ENCODE measurements at places on chromosomes 5 and 9. TPM values are rescaled to one million over a fixed set of nuclear protein-coding genes. Genes with fewer than 3 reads are reported as not detected.

Gene GPR21
- total RNA-seq: 1.7 TPM

DNA sequence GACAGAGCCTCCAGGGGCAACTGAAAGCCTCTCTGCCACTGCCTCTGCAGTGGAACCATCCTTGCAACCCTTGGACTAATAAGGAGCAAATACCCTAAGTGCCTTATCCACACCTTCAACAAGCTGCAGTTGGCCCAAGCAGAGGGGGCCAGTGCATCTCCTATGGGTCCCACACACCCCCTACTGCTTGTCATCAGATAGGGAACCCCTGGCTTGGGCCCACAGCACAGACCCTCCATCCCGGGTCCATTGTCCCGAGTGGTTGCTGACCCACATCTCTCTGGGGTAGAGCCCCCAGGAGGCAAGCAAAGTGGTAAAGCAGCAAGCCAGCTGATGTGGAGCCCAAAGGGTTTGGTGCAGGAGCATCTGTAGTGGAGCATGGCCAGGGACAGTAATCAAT is 119.5 kb downstream of the PJA2 start:
- H3K27ac ChIP-seq: no peak overlapping the region
- no peaks in the 10 kb centered on the region for H3K4me1 ChIP-seq
- DNase-seq: no peak
- H3K4me3 ChIP-seq: no peak overlapping the region
- H3K36me3 ChIP-seq: no peaks in the 10 kb centered on the region

DNA sequence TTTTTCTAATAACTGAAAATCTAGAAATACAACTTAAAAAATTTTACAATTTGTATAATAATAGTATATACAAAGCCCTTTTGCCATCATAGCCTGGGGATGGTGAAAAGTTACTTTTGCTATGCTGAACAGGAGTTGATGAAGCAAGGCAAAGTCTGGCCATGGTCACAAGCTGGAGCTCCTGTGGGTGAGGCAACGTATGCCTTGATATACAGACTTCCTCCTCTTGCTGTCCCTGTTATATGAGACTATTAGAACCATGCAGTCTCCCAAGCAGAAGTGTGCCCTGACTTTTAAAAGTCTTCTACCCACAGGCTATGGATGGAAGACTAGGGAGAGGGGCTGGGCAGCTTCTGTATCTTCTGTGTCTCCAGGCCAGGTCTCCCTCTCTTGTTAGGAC is 15.7 kb downstream of the FAM151B start:
- H3K27ac ChIP-seq: no peak overlapping the region
- no peaks in the 10 kb centered on the region for H3K4me1 ChIP-seq
- no peak overlapping the region for H3K4me3 ChIP-seq
- H3K27me3 ChIP-seq: no peaks in the 10 kb centered on the region
- no peaks in the 10 kb centered on the region for H3K36me3 ChIP-seq
- DNase-seq: no peak

Gene SCGB3A1
- not detected for total RNA-seq

Gene PCDHB2
- not detected for total RNA-seq

Gene GAPVD1
- 57.4 TPM for total RNA-seq

DNA sequence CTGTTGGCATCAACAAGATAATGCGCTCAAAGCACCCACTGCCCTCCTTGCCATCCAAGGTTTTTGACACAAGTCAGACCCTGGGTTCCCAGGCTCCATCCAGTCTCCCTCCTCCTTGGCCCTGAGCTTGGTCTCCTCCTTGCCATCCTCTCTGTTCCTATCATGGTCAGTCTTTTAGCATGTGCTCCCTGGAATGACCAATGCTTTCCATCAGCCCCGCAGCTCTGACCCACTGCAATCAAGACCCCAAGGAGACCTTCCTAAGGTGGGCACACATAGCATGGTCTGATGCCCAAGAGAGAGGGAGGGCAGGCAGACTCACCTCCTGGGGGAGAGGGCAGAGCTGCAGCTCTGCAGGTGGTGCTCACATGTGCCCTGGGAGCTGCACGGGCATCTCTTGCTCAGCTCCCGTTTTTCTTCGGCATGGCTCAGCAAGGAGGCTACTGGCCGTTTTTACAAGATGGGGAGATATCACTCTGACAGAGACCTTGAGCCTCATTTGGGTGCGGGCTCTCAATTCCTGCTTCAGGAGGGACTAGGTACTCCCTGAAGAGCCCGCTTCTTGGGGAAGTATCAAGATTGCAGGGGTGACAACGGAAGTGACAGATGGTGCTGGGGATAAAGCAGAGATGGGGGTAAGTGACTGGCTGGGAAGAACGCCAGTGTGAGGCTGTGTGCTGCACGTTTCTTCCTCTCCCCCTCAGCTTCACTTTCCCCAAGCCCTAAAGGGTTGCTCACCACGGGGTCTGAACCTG is 3.3 kb downstream of the SEPTIN8 start:
- DNase-seq: no peak
- no peak overlapping the region for H3K27ac ChIP-seq
- H3K4me3 ChIP-seq: no peak overlapping the region
- peaks cover 2% of the 10 kb centered on the region for H3K27me3 ChIP-seq
- peaks cover 18% of the 10 kb centered on the region for H3K4me1 ChIP-seq

DNA sequence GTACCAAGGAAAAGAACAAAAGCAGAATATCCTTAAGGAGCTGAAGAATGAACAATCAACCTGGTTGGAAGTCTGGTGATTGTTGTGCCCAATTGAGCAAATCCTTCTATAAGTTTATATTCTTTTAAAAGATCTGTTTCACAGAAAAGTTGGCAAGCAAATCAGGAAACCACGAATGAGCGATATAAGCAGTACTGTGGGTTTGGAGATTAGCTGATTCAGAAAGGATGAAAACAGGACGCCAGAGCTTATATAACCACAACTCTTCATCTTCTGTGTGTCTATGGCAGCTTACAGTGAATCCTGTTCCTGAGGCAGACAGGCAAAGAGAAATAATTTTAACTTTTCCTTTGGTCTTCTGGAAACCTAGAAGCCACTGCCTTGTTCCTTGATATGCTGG is 61.7 kb downstream of the SLC38A9 start:
- peaks cover 11% of the 10 kb centered on the region for H3K4me1 ChIP-seq
- no peaks in the 10 kb centered on the region for H3K27me3 ChIP-seq
- H3K27ac ChIP-seq: peak overlapping the region; percentile 21

DNA sequence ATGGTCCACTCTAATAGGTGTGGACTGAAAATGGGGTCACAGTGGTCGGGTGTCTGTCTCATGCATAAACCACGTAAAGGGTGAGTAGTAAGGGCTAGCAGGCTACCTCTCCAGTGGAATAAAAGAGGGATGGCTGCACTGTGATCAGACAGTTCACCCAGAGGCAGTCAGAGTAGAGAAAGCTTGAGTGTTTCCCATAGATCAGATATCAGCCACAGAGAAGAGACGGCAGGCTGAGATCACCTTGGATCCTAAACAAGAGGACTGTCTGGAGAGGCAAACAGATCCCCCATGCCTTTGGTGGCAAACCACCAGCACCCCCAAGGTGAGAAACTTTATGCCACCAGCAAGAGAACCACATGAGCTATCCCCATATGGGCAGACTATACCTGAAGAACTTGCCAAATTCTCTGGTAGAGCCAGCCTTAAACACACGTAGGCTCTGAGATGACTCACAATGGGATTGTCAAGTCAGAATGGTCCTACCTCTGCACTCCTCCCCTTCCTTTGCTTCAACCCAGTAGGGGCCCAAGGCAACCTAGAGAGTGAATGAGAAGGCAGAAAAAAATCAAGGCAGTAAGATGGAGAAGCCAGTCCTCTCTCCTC is 205.2 kb upstream of the MAP3K1 start:
- no peak overlapping the region for H3K4me3 ChIP-seq
- peaks cover 34% of the 10 kb centered on the region for H3K4me1 ChIP-seq
- no peaks in the 10 kb centered on the region for H3K36me3 ChIP-seq
- no peak for DNase-seq

GRCh38 chr5:55518831-55519390 is 15.9 kb downstream of the PLPP1 start:
- H3K4me1 ChIP-seq: no peaks in the 10 kb centered on the region
- DNase-seq: no peak
- no peak overlapping the region for H3K4me3 ChIP-seq

Gene ERAP2
- 84.4 TPM for total RNA-seq

- no peak for DNase-seq
- no peak overlapping the region for H3K27ac ChIP-seq
- peaks cover 19% of the 10 kb centered on the region for H3K27me3 ChIP-seq
- H3K4me3 ChIP-seq: no peak overlapping the region
These were observed 159.1 kb downstream of the ERCC6L2 start for GRCh38 chr9:96034553-96035122.

DNA sequence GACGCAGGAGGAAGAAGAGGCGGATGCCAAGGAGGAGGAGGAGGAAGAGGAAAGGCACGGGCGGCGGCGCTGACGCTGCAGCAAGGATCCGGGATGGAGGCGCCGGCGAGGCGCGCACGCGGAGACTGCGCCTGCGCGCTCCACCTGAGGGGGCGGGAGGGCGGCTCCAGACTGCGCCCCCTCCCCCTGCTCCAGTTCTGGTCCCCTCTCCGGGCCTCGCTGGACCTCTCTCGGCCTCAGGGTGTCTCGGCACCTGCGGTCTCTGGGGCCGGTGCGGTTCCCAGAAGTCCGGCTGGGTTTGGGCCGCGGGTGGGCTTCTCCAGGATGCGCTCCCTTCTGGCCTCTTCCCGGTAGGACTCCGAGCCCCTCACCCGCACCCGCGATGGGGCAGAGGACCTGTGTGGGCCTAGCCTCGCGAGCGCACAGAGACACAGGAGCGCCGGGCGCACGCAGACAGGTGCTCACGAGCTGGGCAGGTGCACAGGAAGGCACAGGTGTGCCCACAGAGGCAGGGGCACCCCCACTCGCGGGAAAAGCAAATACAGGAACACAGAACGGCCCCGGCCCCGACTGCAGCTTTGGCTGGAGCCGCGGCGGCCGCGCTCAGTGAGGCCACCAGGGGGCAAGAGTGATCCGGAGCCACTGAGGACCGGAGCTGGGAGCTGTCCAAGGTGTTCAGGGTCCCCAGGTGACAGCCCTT is at the start of gene NPDC1:
TSS of gene NPDC1 (minus strand) at position 90 of the 700 bp plus-strand sequence. CDS start 188 bp downstream, outside the sequence.
- peak within 1 kb of the TSS; percentile 50 for H3K4me3 ChIP-seq
- peak; percentile 71 for DNase-seq
- H3K36me3 ChIP-seq: no peaks in the 10 kb centered on the region
- peaks cover 91% of the 10 kb centered on the region for H3K27me3 ChIP-seq
- H3K27ac ChIP-seq: no peak within 1 kb of the TSS

Gene EPB41L4B
- total RNA-seq: not detected

Gene SH3TC2
- not detected for total RNA-seq

GRCh38 chr5:112338681-112339337 is 80.3 kb downstream of the EPB41L4A start:
- DNase-seq: no peak
- H3K4me3 ChIP-seq: no peak overlapping the region
- H3K4me1 ChIP-seq: no peaks in the 10 kb centered on the region

Gene CDX1
- total RNA-seq: not detected

DNA sequence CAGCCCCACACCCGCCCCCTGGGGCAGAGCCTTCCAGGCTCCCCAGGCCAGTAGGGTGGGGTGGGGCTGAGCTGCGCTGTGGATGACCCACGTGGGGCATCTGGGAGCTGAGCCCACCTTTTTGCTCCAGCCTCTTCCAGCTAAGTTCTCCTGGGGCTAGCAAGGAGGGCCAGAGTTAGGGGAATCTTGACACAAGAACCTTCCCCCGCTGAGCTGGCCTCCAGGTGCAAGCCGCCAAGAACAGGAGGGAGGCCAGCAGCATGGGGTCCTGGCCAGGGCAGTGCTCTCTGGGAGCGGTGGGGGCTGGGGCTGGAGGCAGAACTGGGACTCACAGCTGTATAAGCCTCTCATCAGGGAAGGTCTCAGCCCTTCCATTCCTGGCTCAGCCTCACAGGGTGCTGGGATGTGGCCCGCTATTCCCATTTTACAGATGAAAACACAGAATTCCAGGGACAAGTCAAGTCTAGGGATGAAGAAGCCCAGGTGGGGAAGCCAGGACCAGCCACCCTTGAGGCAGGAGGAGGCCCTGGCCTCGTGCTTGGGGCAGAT is 21.5 kb downstream of the SARDH start:
- no peak overlapping the region for H3K27ac ChIP-seq
- no peak for DNase-seq

GRCh38 chr9:121362813-121363621 is 7.0 kb downstream of the STOM start:
- DNase-seq: no peak
- H3K4me1 ChIP-seq: no peaks in the 10 kb centered on the region
- H3K36me3 ChIP-seq: no peaks in the 10 kb centered on the region
- no peak overlapping the region for H3K4me3 ChIP-seq
- H3K27ac ChIP-seq: peak overlapping the region; percentile 10
- no peaks in the 10 kb centered on the region for H3K27me3 ChIP-seq

GRCh38 chr9:133420392-133420827 is 1.8 kb upstream of the ADAMTS13 start:
- no peak overlapping the region for H3K4me3 ChIP-seq
- H3K4me1 ChIP-seq: peaks cover 5% of the 10 kb centered on the region
- no peak for DNase-seq
- H3K27ac ChIP-seq: no peak overlapping the region
- H3K36me3 ChIP-seq: peaks cover 7% of the 10 kb centered on the region

Measured in T-cell (primary cell).